Osteocyte (in vitro differentiated cells): ENCODE measurements at places on chromosomes 4 and X. TPM values are rescaled to one million over a fixed set of nuclear protein-coding genes. Genes with fewer than 3 reads are reported as not detected.

TNMD gene
- total RNA-seq: not detected in 2 replicates

SYN1 gene
- total RNA-seq: 0.71 and 1.9 TPM in 2 replicates

SCRG1 gene
- total RNA-seq: 2.2 and 2.6 TPM in 2 replicates

ADH7 gene
- not detected in 2 replicates for total RNA-seq

DNA sequence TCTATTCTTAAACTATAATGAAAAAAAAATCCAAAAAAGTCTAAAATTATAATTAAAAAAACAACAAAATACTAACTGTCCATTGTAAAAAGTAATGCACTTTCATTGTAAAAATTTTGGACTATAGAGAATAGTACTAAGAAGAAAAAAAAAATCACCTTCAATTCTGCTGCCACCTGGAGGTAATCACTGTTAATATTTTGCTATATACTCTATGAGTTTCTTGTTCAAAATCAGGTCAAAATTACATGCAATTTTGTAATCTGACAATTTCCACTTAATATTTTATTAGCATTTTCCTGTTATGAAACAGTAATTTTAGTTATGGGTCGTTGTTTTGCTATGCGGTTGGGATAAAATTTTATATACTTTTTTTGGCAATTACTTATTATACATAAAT lies 62.0 kb downstream of the HTT start:
- H3K4me1 ChIP-seq: peaks cover 1% of the 10 kb centered on the region
- H3K27ac ChIP-seq: no peak overlapping the region
- DNase-seq: no peak
- no peak overlapping the region for H3K4me3 ChIP-seq
- peaks cover 37% of the 10 kb centered on the region for H3K36me3 ChIP-seq

DNA sequence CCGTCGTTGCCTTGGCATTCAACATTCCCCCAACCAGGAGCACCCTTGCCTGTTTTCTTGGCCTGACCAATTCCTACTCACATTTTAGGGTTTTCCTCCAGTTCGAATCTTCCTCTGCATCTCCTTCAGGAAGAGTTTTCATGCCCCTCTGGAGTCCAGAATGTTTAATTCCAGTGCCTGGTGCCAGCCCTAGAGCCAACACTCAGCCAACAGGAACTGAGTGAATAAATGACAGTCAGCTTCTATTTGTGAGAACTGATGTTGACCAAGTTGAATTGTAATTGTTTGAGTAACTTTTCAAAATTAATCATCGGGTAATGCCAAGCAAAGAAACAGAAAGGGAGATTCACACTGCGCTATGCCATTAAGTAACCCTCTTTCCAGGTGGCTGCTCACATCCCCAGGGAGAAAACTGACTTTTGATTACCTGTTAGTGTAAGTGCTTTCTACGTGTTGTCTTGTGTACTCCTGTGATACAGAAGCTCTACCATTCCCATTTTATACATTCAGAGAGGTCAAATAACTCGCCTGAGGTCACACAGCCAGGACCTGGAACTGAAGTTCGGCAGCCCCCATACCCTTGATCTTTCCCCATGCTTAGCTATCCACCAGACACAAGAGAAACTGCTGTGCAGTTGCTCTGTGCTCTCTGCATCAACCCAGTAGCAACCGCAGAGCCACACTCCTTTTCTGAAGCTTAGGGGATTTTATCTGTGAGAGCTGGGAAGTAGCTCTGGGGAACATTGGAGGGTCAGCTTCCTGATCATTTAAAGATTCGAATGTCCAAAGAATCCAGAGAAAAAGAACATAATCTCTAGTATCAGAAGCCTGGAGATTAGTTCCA lies 19.0 kb upstream of the SLC2A9 start:
- no peaks in the 10 kb centered on the region for H3K4me1 ChIP-seq
- no peak overlapping the region for H3K4me3 ChIP-seq
- H3K36me3 ChIP-seq: no peaks in the 10 kb centered on the region
- peaks cover 2% of the 10 kb centered on the region for H3K27me3 ChIP-seq
- H3K27ac ChIP-seq: no peak overlapping the region

GRCh38 chr4:105637408-105638176 lies 70.9 kb downstream of the INTS12 start:
- H3K27me3 ChIP-seq: peaks cover 50% of the 10 kb centered on the region
- H3K27ac ChIP-seq: no peak overlapping the region
- no peaks in the 10 kb centered on the region for H3K36me3 ChIP-seq
- H3K4me3 ChIP-seq: no peak overlapping the region

GRCh38 chrX:129959493-129959832 lies 23.0 kb upstream of the BCORL1 start:
- no peak for DNase-seq
- no peaks in the 10 kb centered on the region for H3K36me3 ChIP-seq
- H3K4me1 ChIP-seq: peaks cover 18% of the 10 kb centered on the region
- H3K27ac ChIP-seq: no peak overlapping the region
- no peaks in the 10 kb centered on the region for H3K27me3 ChIP-seq

- no peaks in the 10 kb centered on the region for H3K4me1 ChIP-seq
- H3K27ac ChIP-seq: no peak overlapping the region
- DNase-seq: no peak
- H3K36me3 ChIP-seq: no peaks in the 10 kb centered on the region
- no peaks in the 10 kb centered on the region for H3K27me3 ChIP-seq
- no peak overlapping the region for H3K4me3 ChIP-seq
These were observed 94.8 kb downstream of the LARP7 start for GRCh38 chr4:112731715-112732114.

DNA sequence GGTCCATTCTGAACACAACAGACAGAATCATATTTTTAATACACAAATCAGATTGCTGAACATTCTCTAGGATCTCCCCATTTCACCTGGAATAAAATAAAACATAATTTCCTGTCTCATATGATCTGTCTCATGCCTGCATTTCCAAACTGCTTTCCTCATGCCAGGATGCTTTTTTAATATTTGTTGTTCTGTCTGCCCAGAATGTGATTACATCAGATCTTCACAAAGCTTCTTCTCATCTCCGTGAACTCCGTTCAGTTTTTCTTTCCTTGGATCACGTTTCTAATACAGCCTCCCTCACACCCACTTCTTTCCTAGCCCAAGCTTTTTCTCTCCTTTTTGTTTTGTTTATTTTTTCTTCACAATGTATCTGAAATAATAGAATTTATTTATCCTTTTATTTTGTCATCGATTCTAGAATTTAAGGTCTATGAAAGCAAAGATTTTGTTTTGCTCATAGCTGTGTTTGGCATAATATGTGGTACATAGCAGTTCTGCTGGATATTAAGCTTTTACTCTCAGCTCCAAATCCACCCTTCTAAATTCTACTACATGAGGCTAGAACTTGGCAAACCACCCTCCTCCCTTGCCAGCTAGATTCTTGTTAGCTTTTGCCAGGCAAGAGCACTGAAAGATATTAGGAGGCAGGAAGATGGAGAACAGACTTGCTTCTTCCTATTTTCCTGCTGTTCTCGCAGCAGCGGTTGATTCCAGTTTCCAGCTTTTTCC lies 165.5 kb upstream of the SLIT2 start:
- DNase-seq: no peak
- no peaks in the 10 kb centered on the region for H3K4me1 ChIP-seq
- H3K36me3 ChIP-seq: no peaks in the 10 kb centered on the region
- H3K27ac ChIP-seq: no peak overlapping the region

DNA sequence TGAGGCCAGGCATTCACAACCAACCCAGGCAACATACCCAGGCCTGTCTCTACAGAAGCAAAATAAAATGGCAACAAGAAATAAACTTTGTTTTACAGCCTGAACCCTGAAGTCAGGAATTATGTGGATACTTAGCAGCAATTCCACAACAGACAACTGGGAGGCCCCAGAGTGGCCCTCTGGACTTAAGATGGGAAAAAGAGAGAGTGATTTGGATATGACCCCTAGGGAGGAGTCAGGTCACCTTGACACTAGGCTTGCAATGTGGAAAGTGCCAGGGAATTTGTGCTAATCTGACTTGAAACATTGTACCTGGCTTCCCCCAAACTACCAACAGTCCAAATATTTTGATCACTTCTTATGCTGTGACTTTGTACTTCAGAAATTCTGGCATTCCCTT lies 193.1 kb downstream of the PARM1 start:
- no peak overlapping the region for H3K27ac ChIP-seq
- no peak for DNase-seq
- no peaks in the 10 kb centered on the region for H3K36me3 ChIP-seq
- no peaks in the 10 kb centered on the region for H3K27me3 ChIP-seq
- no peaks in the 10 kb centered on the region for H3K4me1 ChIP-seq
